ENCODE measurements at places on chromosomes 12 and 14.
A peak's percentile ranks its signal among the peaks of the same experiment; 100 is the strongest.

DNA sequence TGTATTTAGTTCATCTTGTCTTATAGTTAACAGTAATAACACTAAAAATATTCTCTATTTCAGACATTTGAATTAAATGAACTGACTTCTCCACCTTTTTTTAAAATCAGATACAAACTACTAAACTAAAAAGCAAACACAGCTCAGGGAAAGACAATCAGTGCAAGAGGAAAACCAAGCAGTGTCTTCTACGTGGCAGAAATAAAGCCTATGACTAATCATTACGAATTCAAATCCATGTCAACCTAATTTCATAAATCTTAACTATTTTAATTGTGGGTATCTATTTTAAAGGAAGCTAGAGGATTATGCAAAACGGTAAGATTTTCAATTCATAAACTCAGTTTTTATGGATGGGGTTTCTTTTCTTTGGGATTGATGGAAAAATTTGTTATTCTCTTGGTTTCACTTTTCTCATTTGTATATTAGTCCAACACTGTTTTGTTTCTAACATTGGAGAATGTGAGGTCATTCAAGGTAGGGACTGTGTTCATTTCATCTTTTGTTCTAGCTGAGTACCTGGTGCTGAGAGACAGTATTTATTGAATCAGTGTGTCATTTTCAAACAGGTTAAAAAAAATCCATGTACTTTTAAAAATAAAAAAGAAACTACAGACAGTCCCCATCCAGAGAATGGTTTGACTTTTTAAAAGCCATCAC lies 12.8 kb upstream of the PALS1 start:
- peak overlapping the region; percentile 64 for H3K4me3 ChIP-seq
- no peak for DNase-seq
- no peaks in the 10 kb centered on the region for H3K27me3 ChIP-seq

- no peak for DNase-seq
- H3K27me3 ChIP-seq = no peaks in the 10 kb centered on the region
- no peaks in the 10 kb centered on the region for H3K36me3 ChIP-seq
- no peaks in the 10 kb centered on the region for H3K4me1 ChIP-seq
Measured at GRCh38 chr12:16184681-16185080, 92.8 kb downstream of the SLC15A5 start.

GRCh38 chr14:101552786-101553231 lies 8.5 kb upstream of the DIO3 start:
- no peaks in the 10 kb centered on the region for H3K36me3 ChIP-seq
- no peak overlapping the region for H3K27ac ChIP-seq
- peaks cover 24% of the 10 kb centered on the region for H3K27me3 ChIP-seq
- no peak for DNase-seq

DNA sequence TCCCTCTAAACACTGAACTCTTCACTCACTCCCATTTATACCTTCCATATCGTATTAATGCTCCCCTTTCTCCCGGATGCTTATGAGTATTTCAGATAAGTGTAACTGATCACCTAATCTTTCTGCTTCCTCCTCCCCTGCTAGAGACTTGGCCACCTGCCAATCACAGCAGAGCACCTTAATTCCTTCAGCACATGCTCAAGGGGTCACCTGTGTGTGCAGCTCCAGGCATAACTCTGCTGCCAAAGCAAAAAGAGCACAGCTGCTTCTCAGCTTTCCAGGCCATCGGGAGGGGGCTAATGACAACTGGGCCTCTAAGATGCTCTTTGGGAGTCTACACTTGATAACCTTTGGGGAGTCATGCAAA lies 106.9 kb upstream of the DYRK2 start:
- H3K4me3 ChIP-seq = no peak overlapping the region
- peaks cover 1% of the 10 kb centered on the region for H3K4me1 ChIP-seq
- no peak overlapping the region for H3K27ac ChIP-seq
- H3K27me3 ChIP-seq = peaks cover 9% of the 10 kb centered on the region

DNA sequence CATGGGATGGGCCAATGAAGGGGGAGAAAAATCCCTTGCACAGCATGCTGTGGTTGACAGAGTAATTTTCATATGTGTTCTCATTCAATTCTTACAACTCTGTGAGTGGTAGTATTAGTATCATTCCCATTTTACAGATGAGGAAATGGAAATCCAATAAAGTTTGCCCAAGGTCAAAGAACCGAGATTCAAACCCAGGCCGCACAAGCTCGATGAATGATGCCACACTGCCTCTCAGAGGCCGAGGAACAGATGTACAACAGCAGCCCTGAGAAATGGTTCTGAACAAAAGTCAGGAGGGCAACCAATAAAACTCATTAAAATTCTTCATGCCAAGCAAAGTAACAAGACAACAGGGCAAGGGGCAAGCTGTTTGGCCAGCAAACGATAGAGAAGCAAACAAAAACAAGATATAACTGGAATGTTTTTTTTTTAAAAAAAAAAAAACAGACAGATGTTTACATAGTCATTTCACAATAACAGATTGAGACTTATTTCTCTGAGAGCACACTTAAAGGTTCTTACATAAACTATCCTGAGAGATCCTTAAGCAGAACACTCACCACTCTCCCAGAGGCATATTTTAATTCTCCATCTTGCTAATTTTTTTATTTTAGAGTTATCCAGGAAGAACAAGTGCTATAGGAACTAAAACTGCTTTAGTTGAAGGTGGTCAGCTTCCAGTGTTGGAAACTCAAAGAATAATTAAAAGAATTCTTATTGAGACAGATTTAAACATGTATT lies 85.8 kb downstream of the EXOC5 start:
- no peaks in the 10 kb centered on the region for H3K36me3 ChIP-seq
- peaks cover 4% of the 10 kb centered on the region for H3K4me1 ChIP-seq
- H3K4me3 ChIP-seq = no peak overlapping the region

DNA sequence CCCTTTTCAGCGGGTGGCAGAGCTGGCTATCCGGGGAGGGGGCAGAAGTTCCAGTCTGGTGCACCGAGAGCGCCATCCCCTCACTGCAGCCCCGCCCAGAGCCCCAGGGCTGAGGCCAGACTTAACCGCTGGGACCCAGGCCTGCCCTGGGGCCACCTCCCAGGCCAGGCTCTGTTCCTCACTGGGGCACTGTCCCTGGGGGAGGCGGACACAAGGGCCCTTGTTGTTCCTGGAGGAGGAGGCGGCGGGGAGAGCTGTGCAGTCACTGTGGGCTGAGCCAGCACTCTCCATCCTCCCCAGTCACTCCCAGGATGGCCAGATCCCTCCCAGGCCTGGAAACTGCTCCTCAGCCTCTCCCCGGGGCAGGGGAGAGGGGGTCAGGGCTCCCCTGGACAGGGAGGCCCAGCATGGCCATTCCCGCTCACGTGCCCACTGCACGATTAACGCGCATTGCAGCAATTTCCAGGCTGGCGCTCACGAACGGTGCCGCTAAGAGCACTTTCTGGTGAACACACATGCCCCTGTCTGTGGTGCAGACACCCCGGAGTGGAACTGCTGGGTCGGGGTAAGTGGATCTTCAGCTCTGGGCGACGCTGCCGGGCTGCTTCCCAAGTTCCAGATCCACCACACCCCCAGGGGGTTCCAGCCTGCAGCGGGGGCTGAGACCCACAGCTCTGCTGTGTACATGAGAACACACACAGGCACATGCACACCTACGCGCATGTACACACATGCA lies 89.8 kb upstream of the SFSWAP start:
- H3K27ac ChIP-seq = no peak overlapping the region
- no peaks in the 10 kb centered on the region for H3K36me3 ChIP-seq
- H3K4me1 ChIP-seq = peaks cover 10% of the 10 kb centered on the region

- no peak overlapping the region for H3K4me3 ChIP-seq
- peaks cover 5% of the 10 kb centered on the region for H3K4me1 ChIP-seq
- no peak for DNase-seq
Measured at GRCh38 chr14:105385698-105386365, 12.5 kb upstream of the TEX22 start.

Data from mesenchymal stem cell (in vitro differentiated cells and primary cell).